HTR-8/SVneo (cell line): ENCODE measurements at places on chromosomes 4 and X.

GRCh38 chrX:50707955-50708699 is 105.9 kb downstream of the SHROOM4 start:
- DNase-seq: no peak

GRCh38 chr4:124321364-124321763 is 391.2 kb downstream of the ANKRD50 start:
- peak; percentile 5 for DNase-seq

- no peak for DNase-seq
Observed at GRCh38 chr4:104502471-104502870, 7.8 kb upstream of the CXXC4 start.

- no peak for DNase-seq
Observed at GRCh38 chr4:138405934-138406567, 163.9 kb upstream of the SLC7A11 start.

- peak; percentile 51 for DNase-seq
Observed at GRCh38 chr4:169823685-169824084, 65.9 kb upstream of the HPF1 start.

- DNase-seq: peak; percentile 34
Observed at GRCh38 chr4:87060957-87061356, 126.1 kb downstream of the AFF1 start.

- DNase-seq: no peak
Observed at GRCh38 chrX:24110069-24110468, 39.5 kb upstream of the ZFX start.
